Right atrium auricular region (tissue), 2 donors: ENCODE measurements at places on chromosomes 2 and 18. TPM values are rescaled to one million over a fixed set of nuclear protein-coding genes. Genes with fewer than 3 reads are reported as not detected.

GRCh38 chr2:184444623-184445223 is 153.6 kb upstream of the ZNF804A start:
- no peaks in the 10 kb centered on the region for H3K27me3 ChIP-seq
- H3K4me1 ChIP-seq = no peaks in the 10 kb centered on the region
- H3K36me3 ChIP-seq = no peaks in the 10 kb centered on the region

DNA sequence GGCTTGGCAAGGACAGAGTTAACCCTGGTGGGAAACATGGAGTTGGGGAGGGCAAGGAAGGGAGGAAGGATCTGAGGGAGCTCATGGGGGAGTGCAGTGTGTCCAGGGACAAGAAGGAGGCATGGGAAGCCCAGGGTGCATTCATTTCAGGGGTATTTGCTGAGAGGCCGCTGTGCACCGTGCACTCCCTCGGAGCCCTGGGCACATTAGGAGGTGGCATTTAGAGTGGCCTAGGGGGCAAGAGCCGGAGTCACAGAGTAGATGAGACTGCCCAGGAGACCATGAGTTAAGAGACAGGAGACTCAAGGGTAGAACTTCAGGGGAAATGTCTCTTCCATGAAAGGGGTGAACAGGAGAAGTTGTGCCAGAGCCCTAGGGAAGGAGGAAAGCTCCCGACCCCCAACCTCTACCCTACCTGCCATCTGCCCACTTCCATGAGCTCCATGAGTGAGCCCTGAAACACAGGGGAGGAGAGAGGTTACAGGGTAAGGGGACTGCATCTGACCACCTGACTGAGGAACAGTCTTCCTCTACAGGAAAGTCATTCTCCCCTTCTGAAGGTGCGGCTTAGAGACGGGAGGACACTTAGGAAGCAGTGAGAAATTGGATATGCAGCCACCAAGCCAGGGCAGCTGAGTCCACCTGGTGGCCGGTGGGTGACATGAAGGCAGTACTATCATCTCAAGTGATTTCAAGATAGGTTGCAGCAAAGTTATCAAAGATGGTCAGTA is 58.5 kb upstream of the COPS8 start:
- H3K27me3 ChIP-seq = no peaks in the 10 kb centered on the region
- H3K27ac ChIP-seq = no peak overlapping the region
- no peaks in the 10 kb centered on the region for H3K4me1 ChIP-seq
- no peaks in the 10 kb centered on the region for H3K36me3 ChIP-seq

VWA3B gene
- total RNA-seq = not detected

MC2R gene
- total RNA-seq = not detected

GRCh38 chr2:217206016-217206725 is 346.3 kb upstream of the TNP1 start:
- no peaks in the 10 kb centered on the region for H3K36me3 ChIP-seq
- no peak for DNase-seq
- no peak overlapping the region for H3K4me3 ChIP-seq

DNA sequence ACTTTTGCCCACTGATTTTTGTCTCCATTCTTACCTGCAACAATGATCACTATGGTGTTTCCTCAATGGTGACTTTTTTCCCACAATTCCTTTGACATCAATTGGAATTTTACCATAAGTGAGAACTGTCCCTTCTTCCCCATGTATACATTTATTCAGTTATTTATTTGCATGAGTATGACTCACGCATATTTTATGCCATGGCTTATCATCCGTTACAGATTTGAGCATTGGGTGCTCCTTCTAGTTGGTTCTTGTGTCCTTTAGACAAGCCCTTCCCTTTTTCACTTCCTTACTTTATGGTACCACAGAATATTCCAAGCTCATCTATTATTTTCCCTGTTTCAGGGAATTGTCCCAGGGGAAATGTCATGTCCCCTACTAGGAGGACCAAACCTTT is 7.6 kb downstream of the COX5B start:
- H3K27me3 ChIP-seq = no peaks in the 10 kb centered on the region
- no peak overlapping the region for H3K4me3 ChIP-seq
- H3K4me1 ChIP-seq = no peaks in the 10 kb centered on the region

DNA sequence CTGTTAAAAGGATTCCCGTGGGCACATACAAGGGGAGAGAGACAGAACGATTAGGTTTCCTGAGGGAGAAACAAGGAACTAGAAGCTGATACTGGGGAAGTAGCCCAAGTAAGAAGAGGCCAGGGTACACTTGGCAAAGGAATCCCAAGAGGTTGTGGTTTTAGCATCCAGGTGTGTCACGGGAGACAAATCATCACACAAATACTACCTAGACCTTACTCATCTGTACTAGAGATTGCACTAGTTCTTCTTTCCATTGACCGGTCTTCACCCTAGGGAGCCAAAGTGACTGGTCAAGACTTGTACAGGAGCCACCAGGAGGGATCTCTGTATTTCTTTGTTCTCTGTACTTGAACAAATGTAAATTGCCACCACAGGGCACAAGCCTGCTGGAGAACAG is 14.2 kb upstream of the NR4A2 start:
- H3K27ac ChIP-seq = no peak overlapping the region
- H3K4me3 ChIP-seq = no peak overlapping the region
- no peaks in the 10 kb centered on the region for H3K4me1 ChIP-seq
- no peaks in the 10 kb centered on the region for H3K27me3 ChIP-seq
- H3K36me3 ChIP-seq = no peaks in the 10 kb centered on the region

GRCh38 chr2:98515250-98515991 is 70.8 kb downstream of the INPP4A start:
- H3K27me3 ChIP-seq = no peaks in the 10 kb centered on the region
- DNase-seq = no peak
- peaks cover 23% of the 10 kb centered on the region for H3K4me1 ChIP-seq

KLF7 gene
- 29.9 TPM for total RNA-seq

DNA sequence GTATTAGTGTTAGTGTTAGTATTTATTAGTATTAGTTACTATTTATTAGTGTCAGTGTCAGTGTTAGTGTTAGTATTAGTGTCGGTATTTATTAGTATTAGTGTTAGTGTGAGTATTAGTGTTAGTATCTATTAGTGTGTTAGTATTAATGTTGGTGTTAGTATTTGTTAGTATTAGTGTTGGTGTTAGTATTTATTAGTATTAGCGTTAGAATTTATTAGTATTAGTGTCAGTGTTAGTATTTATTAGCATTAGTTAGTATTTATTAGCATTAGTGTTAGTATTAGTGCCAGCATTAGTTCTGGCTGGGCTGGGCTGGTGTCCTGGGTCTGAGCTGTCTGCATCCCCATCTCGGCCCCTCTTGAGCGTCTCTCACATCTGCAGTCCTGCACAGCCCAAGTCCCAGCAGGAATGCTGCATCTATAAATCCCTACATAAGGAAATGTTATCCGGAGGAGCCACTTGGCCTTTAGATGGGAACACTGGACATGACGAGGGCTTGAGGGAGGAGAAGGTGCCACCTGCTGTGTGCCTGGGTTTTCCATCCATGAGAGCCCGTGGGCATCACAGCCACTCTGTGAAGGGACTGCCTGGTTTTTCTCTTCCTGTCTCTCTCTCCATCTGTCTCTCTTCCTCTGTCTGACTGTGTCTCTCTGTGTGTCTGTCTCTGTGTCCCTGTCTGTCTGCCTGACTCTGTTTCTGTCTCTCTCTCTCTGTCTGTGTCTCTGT is 33.6 kb downstream of the TWIST2 start:
- no peak overlapping the region for H3K4me3 ChIP-seq
- no peaks in the 10 kb centered on the region for H3K4me1 ChIP-seq
- H3K27me3 ChIP-seq = no peaks in the 10 kb centered on the region
- no peak overlapping the region for H3K27ac ChIP-seq

GDF7 gene
- total RNA-seq = 1.7 TPM

DNA sequence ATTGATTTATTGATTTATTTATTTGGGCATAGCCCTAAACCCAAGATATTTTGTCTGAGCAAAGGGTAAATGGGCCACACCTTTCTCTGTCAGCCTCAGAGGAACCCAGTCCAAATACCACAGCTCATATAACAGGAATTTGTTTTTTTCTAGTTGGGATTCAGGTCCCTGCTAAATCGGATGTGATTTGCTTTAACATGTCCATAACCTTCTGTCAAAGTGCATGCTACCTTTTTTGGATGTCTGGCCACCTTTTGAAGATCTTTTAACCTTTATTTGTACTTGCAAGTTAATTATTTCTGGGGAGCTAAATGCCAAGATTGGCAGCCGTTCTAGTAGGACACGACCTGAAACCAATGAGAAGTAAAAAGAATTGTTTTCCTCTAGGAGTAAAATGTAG is 303.2 kb upstream of the UBE2E3 start:
- H3K27me3 ChIP-seq = no peaks in the 10 kb centered on the region
- H3K27ac ChIP-seq = no peak overlapping the region
- no peak overlapping the region for H3K4me3 ChIP-seq
- DNase-seq = no peak

GRCh38 chr2:167933097-167933814 is 314.1 kb downstream of the STK39 start:
- no peaks in the 10 kb centered on the region for H3K36me3 ChIP-seq
- H3K27me3 ChIP-seq = no peaks in the 10 kb centered on the region
- H3K27ac ChIP-seq = no peak overlapping the region
- H3K4me3 ChIP-seq = no peak overlapping the region

- H3K4me3 ChIP-seq = no peak overlapping the region
- H3K27me3 ChIP-seq = no peaks in the 10 kb centered on the region
- no peaks in the 10 kb centered on the region for H3K36me3 ChIP-seq
- no peaks in the 10 kb centered on the region for H3K4me1 ChIP-seq
- DNase-seq = no peak
- H3K27ac ChIP-seq = no peak overlapping the region
Observed at GRCh38 chr2:232659359-232659758, 26.0 kb downstream of the EFHD1 start.

DNA sequence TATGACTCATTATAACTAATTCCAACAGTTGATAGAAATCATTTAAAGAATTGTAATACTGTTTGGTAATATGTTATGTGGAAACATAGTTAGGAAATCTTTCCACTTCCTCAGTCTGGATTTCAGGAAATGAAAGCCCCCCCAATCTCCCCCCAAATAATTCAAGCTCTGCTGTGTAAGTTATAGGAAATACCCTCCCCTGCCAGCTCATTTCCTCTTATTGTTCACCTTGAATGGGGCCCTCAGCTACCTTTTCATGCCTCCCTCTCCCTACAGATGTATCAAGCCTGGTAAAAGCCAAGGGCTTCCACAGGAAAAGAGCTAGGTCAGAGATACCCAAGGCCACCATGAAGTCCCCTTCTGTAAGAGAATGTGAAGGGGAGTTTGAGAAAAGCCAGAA is 155.5 kb downstream of the CNTNAP5 start:
- H3K4me3 ChIP-seq = no peak overlapping the region
- DNase-seq = no peak
- H3K27ac ChIP-seq = no peak overlapping the region
- no peaks in the 10 kb centered on the region for H3K4me1 ChIP-seq
- H3K36me3 ChIP-seq = no peaks in the 10 kb centered on the region

MZT2B gene
- total RNA-seq = 157 TPM

GRCh38 chr18:7272311-7273049 is 41.6 kb downstream of the LRRC30 start:
- H3K27me3 ChIP-seq = no peaks in the 10 kb centered on the region
- peaks cover 15% of the 10 kb centered on the region for H3K4me1 ChIP-seq
- peak overlapping the region; percentile 70 for H3K27ac ChIP-seq
- H3K4me3 ChIP-seq = peak overlapping the region; percentile 18

FBXO15 gene
- 0.30 TPM for total RNA-seq

DNA sequence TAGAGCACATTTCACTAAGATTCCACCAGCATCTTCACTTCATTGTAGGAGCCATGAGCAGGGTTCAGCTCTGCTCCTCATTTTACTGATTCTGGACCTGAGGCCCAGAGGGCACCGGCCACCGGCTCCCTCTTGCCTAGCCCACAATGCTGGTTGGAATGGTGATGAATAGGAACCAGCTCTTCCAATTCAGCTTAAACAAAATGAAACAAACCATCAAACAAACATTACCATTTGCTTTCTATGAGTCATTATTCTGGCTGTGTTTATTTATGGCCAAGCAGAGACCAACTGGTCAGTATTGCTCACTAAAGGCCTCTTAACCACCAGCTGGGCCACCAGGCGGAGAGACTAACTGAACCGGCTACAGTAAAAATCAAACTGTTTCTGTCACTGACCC is 176.7 kb downstream of the MTX2 start:
- no peak for DNase-seq
- H3K27ac ChIP-seq = no peak overlapping the region
- no peaks in the 10 kb centered on the region for H3K27me3 ChIP-seq

GRCh38 chr2:160703648-160704585 is 210.3 kb upstream of the RBMS1 start:
- H3K36me3 ChIP-seq = no peaks in the 10 kb centered on the region
- no peak overlapping the region for H3K27ac ChIP-seq
- H3K4me1 ChIP-seq = no peaks in the 10 kb centered on the region
- no peak for DNase-seq
- H3K4me3 ChIP-seq = no peak overlapping the region
- H3K27me3 ChIP-seq = no peaks in the 10 kb centered on the region

DNA sequence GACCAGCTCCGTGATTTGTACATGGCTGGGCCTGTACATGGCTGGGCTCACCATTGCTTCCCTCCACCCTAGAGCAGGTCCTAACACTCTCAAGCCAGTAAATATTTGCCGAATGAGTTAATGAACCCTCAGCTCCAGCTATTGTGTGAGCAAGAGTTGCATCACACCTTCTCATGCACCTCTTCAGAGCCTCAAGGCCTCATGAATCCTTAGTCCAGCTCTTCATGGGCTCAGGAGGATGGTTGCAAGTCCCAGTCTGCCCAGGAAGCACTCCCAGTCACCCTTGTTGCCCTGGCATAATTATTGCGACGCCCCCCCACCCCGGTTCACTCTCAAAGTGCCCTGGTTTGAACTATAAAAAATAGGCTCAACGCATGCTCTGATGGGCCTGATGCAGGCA is 30.1 kb upstream of the GNAL start:
- no peak for DNase-seq
- H3K36me3 ChIP-seq = no peaks in the 10 kb centered on the region
- no peak overlapping the region for H3K27ac ChIP-seq
- no peaks in the 10 kb centered on the region for H3K4me1 ChIP-seq
- H3K27me3 ChIP-seq = no peaks in the 10 kb centered on the region
- no peak overlapping the region for H3K4me3 ChIP-seq

DNA sequence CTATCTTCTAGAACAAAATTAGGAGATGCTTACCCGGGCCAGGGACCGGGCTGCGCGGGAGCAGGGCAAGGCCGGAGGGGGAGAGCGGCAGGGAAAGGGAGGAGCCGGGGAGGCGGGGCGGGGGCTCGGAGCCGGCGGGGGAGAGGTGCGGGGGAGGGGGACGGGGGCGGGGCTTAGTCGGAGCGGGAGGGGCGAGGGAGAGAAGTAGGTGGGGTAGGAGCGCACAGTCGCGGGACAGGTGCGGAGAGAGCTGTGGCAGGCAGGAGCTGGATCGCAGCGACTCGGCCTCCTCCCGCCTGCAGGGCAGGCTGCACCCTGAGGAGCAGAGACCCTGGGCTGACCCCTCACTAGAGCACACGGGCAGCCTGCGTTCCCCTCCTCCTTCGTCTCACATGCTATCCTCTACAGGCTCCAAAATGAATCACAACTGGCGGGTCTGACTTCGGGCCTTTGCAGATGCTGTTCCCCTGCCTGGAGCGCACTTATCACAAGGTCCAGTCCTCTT is 290.3 kb downstream of the CELF4 start:
- H3K27ac ChIP-seq = no peak overlapping the region
- DNase-seq = no peak
- H3K27me3 ChIP-seq = peaks cover 11% of the 10 kb centered on the region
- no peak overlapping the region for H3K4me3 ChIP-seq
- no peaks in the 10 kb centered on the region for H3K4me1 ChIP-seq
- H3K36me3 ChIP-seq = no peaks in the 10 kb centered on the region

- H3K27me3 ChIP-seq = no peaks in the 10 kb centered on the region
- H3K27ac ChIP-seq = peak overlapping the region; percentile 61
- no peaks in the 10 kb centered on the region for H3K36me3 ChIP-seq
- H3K4me1 ChIP-seq = no peaks in the 10 kb centered on the region
- DNase-seq = peak; percentile 67
Observed at GRCh38 chr2:30346471-30347169, 100.4 kb upstream of the LCLAT1 start.
